ENCODE measurements at places on chromosomes 7 and 10.

DNA sequence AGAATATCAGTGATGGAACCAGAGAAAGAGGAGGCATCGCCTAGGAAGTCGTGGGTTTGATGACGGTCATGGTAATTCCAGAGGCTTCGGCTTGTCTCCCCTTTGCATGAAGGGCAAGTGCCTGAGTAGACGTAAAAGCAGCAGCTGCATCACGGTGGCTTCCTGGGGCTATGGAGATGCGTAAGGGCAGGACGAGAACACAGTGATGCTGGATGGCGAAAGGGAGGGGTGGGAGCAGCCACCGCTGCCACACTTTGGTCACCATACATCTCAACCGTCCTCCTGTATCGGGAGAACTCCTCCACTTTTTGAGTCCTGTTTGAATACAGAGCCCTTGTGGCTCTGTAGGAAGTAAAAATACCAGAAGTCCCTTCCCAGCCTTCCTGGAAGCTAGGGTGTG, 182.7 kb downstream of the ZMYND11 start:
- DNase-seq, result no peak

GRCh38 chr7:158829021-158829341, 328 bp downstream of the ESYT2 start:
- DNase-seq, result no peak

DNA sequence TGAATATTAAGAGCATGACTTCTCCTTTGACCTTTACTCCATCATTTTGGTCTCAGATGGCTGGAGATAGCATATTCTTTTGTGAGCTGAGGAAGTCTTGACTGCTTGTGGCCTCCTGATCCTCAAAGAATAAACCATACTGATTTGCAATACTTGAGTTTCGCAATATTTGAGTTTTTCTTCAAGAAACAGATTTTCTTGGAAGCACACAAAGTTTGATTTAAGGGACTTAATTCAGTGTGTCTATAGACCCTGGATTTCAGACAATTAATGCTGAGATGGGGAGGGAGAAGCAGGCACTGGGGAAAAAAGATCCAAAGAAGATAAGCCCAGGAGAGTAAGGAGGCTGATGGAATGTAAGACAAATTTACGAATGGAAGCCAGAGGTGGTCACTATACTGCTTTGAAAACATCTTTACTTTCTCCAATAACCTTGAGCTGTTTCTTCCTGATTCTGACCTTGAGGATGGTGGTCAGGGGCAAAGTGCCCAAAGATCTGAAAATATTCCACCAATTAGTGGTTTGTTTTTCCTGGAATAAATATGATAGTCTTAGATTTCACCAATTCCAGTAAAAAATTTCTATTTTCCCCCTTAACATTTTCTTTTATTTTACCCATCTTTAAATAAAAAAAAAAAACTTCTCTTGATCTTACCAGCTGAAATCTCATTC, 7.5 kb downstream of the EPDR1 start:
- DNase-seq, result no peak

DNA sequence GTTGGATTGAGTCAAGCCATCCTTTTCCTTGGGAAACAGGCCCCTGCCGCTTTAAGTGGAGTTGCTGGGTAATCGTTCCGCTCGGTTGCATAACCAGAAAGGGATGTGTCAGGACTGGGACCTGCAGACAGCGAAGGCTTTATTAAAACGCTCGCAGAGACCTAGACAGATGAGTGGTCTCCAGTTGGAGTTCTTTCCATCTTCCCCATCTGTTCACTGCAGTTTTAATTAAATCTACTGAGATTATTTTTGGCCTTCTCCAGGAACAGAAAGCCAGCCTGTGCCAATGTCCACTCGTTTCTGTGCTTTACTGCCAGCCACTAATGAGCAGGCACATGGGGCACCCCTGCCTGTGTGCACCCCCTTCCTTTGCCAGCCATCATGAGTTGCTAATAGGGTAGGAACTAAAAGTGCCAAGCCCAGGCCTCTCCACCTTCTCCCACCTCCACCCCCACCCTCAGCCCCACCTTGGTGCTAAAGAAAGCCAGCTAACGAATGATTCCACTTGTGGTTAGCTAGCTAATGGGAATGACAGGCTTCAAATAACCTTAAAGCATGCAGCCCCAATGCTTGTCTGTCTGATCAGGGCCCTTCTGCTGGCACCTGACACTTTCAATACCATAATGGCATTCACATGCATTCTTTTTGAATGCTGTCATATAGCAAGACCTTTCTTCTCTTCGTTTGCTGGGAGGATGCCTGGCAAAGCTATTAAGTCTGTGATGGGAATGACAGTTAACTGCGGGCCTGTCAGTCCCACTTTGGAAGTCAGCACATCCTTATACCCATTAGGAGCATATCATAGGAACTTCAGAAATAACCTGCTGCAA, 556.8 kb upstream of the GALNT17 start:
- no peak for DNase-seq

DNA sequence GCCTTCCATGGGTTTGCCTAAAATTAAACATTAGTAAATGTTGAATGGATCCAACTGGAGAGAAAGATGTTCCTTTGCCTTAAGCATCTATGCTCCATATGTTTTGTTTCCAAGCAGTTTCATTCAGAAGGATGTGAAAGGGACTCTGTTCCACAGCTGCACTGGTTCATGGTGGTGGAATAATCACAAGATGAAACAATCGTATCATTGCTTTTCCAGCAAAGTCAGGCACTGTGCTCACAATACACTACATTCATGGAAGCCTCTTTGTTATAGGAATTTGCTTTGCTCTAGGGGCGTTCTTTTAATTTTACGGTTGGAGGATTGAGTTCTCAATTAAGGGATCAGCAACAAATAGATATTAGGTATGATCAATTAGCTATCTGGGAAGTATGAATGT, 33.8 kb downstream of the RAMP3 start:
- DNase-seq, result no peak

GRCh38 chr7:99170730-99171074, 26.8 kb upstream of the SMURF1 start:
- no peak for DNase-seq

DNA sequence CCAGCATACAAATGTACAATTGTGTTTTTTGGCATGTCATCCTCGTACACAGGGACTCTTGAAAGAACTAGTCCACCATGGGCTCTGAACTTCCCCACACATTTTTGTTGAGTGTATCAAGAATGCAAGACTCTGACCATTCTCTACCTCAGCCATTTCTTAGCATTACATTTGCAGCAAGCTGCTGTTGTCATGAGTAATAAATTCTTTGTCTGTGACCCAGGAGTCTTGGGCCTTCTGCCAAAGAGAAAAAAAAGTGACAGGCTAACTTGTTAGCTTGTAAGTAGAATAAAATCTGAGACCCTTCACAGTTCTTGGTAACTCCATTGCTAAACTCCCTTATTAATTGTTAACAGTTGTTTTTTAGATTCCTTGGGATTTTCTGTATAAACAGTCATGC, 542.3 kb upstream of the MBL2 start:
- no peak for DNase-seq

- DNase-seq, result no peak
Measured at GRCh38 chr7:5690931-5691473, 90.5 kb downstream of the RNF216 start.

DNA sequence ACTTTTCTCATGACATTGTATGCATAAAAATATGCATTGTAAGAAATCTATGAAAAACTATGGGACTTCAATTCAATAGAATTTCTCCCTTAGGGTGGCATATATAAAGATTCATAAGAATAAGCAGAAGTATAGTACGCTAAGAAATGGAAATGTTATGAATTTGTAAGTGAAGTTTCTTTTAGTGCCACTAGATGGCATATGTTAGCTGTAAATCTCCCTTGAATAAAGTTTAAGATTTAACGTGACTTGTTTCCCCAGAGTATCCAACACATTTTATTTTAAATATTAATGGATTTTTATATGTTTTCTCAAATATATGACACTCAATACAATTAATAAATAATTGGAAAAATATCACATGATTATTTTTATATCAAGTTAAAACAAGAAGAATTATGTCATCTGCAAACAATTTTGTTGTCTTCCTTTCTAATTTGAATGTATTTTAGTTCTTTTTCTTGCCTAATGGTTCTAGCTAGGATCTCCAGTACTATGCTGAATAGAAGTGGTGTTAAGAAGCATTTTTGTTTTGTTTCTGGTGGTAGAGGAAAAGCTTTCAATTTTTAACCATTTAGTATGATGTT, 287.2 kb downstream of the HGF start:
- DNase-seq, result no peak

GRCh38 chr7:129529643-129530042, 27.3 kb downstream of the SMKR1 start:
- DNase-seq, result no peak

DNA sequence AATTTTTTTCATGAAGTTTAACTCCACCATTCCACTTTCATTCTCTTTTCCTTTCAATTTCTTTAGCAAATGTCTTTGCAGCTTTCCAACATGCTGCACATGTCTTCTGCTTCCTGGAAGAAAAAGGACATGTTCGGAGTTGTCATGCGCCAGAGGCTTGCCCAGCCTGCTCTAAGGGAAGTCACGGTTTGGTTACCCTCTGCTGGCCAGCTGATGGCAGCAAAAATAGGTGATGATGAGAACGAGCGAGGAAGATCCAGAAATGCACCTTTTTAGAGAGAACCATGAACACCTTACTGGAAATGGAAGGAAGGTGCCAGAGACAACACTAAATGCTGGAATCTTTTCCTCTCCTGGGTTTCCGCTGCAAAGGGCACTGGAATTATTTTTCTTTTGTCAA, 4.9 kb upstream of the ZSCAN21 start:
- DNase-seq, result no peak

DNA sequence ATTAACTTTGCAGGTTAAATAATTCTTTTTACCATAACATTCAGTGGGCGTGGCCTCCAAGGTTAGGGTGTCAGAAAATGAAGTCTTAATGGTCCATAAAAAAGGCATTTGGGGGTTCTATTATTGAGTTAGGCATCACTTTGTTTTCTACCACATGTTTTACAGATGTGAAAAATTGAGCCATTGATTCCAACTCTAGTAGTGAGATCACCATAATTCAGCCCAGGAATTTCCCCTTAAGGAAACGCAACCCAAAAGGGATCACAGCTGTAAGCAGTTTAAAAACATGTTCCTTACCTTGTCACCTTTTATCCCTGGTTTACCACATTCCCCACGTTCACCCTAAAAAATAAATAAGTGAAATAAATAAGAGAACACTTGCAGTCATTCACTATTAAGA, 24.9 kb downstream of the COL28A1 start:
- no peak for DNase-seq

DNA sequence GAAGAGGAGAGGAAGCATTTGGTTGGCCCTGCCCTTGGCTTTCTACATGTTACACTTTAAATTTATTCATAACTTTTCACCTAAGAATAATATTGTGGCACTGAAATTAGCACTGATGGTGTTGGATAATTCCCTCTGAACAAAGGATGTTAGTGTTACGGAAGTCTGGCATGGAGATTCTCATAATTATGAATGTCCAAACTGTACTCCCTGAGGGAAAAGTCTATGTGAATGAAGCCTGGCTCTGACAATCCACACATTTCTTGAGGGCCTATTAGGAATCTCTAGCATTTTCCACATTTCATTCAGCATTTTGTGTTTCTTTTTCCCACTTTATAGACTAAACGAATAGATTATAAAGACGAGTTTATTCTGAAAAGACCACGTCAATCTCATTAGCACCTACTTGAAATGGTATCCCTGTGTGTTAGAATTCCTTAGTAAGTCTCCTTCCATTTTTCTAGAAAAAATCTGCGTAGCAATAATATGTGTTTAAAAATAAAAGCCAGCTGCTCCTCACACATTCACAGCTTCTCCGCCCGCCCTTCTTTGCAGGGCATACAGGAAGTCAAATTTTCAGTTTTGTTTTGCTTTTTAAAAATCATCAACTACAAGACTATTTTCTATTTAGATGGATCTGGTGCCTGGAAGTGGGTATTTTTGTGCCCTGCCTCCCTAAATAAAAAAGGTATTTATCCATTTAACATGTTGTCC, 131.8 kb upstream of the PALS2 start:
- DNase-seq, result no peak

DNA sequence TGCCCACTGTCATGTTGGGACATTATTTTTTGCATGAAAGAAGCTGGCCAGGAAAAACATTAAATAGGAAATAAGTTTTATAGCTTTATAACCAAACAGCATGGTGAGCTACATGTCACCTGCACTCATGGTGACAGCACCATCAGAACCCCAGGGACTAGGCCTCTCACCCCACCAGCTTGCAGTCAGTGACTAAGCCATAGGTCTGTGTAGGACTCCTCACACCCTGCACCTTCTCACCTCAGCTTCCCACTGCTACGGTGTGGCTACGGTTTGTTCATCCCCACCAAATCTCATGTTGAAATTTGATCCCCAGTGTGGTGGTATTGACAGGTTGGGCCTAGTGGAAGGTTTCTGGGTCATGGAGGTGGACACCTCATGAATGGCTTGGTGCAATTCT, 161.3 kb upstream of the VIPR2 start:
- DNase-seq, result no peak

- DNase-seq, result no peak
Measured at GRCh38 chr7:138934367-138934766, 46.8 kb downstream of the KIAA1549 start.

GRCh38 chr10:9294132-9294663, 1239.7 kb downstream of the GATA3 start:
- no peak for DNase-seq

DNA sequence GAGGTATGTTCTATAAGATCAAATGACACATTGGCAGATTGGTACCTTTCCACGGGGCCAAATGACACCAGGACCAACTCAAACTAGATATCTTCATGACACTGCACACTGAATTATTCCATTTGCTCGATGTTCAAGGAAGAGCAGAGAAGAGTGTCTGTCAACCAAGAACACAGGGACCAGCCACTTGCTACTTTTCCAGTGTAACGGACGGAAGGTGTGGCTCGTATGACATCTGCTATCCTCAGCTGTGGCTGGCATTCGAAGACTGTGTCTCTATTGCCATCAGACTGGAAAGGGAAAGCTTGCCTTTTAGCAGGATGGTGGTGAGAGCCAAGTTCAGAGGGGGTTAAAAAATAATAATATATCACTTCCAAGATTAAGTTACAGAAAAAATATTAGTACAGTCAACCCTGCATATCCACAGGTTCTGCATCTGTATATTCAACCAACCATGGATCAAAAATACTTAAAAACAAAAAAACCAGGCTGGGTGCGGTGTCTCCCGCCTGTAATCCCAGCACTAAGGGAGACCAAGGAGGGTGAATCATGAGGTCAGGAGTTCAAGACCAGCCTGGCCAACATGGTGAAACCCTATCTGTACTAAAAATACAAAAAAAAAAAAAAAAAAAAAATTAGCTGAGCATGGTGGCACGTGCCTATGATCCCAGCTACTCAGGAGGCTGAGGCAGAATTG, 237.1 kb downstream of the PRPF18 start:
- DNase-seq, result no peak

GRCh38 chr10:13911821-13912520, 325.2 kb downstream of the PRPF18 start:
- no peak for DNase-seq

DNA sequence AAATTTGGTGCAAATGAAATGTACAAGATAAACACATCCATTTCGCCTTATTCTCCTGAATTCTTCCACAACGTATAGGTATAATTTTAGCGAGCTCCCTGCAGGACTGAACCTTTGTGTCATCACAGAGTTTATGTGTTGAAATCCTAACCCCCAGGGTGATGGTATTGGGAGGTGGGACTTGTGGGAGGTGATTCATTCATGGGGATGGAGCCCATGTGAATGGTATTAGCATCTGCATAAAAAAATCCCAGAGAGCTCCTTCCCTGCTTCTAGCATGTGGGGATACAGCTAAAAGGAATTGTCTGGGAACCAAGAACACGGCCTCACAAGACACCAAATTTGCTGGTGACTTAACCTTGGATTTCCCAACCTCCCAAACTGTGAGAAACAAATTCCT, 741.4 kb upstream of the VSTM2A start:
- no peak for DNase-seq

All from stimulated activated CD8-positive, alpha-beta memory T cell treated with anti-CD3 and anti-CD28 coated beads, Interleukin-15, amount 100 ng/mL, for 24 hours (primary cell).